ENCODE measurements at places on chromosomes 3 and 15.

DNA sequence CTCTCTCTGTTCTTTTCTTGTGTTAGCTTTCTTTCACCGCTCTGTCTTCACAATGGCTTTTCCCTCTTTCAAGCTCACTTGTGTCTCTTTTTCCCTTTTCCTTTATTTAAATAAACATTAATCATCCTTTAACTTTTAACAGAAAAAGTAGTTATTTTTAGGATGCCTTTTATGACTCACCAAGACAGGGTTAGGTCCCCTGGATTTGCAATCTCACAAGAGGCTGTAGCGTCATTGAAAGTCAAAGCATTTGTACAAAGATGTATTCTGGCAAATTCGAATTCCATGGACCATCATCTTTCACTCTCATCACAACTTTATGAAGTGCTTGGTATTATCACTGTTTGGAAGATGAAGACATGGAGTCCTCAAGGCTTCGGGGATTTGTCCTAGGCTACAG, 34.8 kb upstream of the MCTP2 start:
- DNase-seq, result no peak

DNA sequence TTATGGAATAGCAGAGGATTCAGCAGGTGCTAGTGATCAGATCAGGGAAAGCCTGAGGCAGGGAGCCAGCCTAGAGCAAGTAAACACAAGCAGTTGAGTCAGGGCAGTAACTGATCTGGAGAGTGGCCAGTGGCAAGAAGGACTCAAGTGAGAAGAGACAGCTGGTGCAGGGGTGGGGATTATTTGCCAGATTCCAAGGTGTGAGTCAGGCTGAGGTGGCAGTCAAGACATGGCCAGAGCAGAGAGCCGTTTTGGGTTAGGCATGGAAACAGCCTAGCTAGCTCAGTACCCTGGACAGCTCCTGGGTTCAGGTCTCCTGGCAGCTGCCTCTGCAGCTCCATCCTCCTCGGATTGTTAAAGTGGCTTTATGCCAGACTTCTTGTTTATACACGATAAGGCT, 281.9 kb upstream of the ONECUT1 start:
- no peak for DNase-seq

DNA sequence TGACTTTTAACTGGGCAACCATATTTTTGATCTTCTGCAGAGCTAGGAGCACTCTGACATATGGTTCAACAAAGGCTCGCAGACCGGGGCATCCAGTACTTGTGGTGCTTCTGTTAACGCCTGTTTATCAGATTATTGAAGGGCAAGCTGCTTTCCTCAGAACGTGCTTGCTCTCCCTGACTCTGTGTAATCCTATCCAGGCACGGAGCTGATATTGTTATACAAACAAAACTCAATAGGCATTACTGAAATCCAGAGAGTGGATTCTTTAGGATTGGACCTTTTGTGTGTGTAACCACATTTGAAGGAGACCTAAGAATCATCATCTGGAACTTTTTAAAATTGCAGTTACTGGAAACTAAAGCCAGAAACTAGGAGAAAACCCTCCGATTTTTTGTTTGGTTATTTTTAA, 246.5 kb downstream of the PTPRG start:
- DNase-seq, result no peak

DNA sequence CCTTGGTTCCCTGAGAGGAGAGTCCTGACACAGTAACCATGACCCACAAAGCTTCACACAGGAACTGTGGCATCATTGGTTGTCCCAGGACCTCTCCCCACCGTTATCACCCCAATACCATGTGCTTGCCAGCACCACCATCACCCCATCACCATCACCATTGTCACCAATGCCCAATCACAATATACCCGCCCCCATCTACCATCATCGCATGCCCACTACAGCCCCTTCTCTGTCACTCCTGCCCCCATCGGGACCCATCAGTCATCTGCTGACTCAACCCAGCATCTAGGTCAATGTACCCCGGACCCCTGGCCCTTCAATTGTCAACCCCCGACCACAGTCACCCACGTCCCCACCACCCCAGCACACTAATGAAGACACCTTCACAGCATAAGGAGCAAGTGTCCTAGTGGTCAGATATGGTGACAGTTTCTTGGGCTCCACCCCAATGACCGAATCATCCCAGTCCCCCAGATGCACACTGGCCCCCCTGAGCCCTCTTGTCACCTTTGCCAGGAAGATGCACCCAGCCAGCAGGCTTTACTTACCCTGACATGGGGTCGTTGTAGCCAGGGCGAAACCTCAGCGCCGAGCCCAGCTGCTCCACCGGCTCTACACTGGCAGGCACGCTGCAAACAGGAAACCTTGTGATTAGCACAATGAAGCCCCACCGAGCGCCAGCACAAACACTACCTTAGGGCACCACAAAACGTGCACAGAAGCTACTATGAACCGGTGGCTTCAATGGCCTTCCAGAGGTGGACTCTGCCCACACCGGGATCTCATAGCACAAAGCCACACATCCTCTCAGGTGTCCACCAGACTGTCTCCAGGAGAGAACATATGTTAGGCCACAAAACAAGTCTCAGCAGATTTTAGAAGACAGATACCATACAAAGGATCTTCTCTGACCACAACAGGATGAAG, 25.1 kb downstream of the SHISA5 start:
- no peak for DNase-seq

GRCh38 chr3:62139957-62140356, 233.4 kb downstream of the FEZF2 start:
- DNase-seq, result no peak

GRCh38 chr15:73972984-73973682, 19.0 kb downstream of the STOML1 start:
- DNase-seq, result peak; percentile 85

- DNase-seq, result no peak
Measured at GRCh38 chr3:52067526-52067925, 11.2 kb upstream of the DUSP7 start.
